ENCODE measurements at places on chromosomes 2 and 18.
A peak's percentile ranks its signal among the peaks of the same experiment; 100 is the strongest.

- no peak for DNase-seq
Measured at GRCh38 chr18:51137891-51138290, 59.6 kb downstream of the MEX3C start.

DNA sequence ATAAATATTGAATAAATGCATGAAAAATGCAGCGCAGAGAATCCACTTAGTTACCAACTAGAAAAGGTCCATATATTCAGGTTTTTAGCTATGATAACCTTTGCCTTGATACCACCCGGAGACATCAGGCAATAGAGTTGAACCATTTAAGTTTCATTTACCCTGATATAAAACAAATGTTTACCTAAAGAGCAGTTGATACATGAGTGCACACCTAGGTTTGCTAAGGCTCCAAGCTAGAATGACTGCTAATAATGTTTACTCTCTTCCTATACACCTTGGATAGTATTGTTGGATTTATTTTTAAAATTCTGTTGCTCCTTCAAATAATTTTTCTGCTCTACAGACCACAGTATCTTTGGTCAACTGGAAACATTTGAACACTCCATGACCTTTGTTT, 1463.6 kb downstream of the LRP1B start:
- DNase-seq: no peak

DNA sequence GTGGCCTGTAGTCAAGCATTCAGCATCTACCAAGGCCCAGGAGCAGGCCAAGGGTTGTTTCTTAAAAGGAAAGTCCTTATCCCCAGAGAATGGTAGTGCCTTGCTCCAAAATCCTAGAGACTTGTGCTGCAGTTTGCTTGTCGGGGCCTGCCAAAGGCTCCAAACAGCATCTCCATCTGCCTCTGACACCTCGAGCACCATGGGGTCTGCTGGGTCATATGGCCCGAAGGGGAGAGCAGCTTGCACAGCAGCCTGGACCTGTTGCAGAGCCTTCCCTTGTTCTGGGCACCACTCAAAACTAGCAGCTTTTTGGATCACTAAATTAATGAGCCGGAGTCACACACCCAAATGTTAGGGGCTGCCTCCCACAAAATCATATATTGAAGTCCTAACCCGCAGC, 35.7 kb downstream of the GNAL start:
- no peak for DNase-seq

- no peak for DNase-seq
Measured at GRCh38 chr2:75790121-75790813, 79.6 kb upstream of the GCFC2 start.

DNA sequence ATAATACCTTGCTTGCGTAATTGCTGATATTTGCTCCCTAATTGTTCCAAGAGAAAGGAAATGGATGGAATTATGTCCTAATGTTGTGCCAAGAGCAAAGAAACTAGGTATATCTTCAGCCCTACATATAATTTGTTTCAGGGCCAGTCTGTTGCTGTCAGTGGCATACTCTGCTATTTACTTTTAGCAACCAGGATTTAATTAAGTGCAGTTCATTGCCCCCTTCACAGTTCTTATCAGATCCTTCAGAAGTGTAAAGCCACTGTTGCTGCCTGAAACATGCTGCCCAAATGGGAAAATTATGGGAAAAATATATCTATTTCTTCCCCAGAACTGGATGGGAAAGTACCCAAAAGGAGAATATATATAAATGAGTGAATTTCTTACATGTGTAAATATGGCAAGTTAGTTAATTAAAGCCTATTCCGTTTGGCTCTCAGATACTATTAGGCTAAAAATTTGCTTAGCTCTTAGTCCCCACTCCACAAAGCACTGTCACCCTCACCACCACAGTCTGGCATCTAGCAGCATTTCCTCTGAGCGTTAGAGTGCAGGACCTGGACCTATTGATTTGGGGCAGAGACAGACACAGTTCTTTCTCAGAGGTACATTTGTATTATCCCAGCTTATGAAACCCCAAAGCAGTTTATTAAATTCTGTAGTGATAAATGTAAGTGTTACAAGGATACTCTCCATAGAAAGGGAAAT, 72.8 kb upstream of the DTNA start:
- no peak for DNase-seq

DNA sequence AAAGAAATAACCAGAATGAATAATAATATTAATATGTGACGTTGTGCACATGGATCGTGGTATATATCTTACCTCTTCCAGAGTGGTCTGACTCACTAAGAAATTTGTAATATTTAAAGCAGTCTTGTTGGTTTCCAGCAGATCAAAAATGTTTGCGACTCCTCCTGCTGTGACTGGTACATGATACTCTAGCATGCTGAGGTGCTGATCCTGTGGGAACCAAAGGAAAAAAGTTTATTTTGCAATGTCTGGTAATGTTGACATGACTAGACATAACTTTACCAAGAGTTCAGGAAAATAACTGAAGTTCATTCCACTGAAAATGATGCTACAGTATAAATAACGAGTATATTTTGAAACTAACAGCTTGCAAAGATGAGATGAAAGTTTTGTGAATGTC, 124.5 kb upstream of the BARD1 start:
- DNase-seq: no peak

- no peak for DNase-seq
Measured at GRCh38 chr2:207836521-207837133, 66.9 kb upstream of the FZD5 start.

- peak; percentile 3 for DNase-seq
Measured at GRCh38 chr2:25168256-25169072, at the start of gene POMC. TSS of gene POMC (minus strand) at chr2:25168580. CDS start at chr2:25164772, 3,808 bp downstream.

- DNase-seq: no peak
Measured at GRCh38 chr2:184577743-184578142, 20.6 kb upstream of the ZNF804A start.

GRCh38 chr2:55500025-55500424, 19.5 kb upstream of the CFAP36 start:
- no peak for DNase-seq

GRCh38 chr18:8890957-8891464, 185.7 kb downstream of the MTCL1 start:
- DNase-seq: no peak

- DNase-seq: no peak
Measured at GRCh38 chr2:105379741-105380186, 19.1 kb downstream of the FHL2 start.

DNA sequence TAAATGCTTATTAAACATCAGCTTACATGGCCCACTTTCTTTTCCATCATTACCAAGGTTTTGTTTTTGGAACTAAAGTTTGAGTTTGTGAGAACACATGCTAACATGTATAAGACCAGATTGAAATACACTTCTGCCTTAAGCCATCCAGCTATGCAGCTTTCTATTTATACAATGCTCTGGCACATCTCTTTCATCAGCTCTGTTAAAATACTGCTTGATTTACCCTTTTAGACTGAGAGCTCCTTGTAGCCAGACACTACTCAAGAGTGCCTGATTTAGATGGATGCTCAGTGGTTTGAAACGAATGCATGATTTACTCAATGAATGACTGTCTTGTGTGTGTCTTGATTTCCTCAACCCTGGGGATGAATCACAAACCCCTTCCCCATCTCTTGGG, 392.5 kb downstream of the THSD7B start:
- DNase-seq: no peak

DNA sequence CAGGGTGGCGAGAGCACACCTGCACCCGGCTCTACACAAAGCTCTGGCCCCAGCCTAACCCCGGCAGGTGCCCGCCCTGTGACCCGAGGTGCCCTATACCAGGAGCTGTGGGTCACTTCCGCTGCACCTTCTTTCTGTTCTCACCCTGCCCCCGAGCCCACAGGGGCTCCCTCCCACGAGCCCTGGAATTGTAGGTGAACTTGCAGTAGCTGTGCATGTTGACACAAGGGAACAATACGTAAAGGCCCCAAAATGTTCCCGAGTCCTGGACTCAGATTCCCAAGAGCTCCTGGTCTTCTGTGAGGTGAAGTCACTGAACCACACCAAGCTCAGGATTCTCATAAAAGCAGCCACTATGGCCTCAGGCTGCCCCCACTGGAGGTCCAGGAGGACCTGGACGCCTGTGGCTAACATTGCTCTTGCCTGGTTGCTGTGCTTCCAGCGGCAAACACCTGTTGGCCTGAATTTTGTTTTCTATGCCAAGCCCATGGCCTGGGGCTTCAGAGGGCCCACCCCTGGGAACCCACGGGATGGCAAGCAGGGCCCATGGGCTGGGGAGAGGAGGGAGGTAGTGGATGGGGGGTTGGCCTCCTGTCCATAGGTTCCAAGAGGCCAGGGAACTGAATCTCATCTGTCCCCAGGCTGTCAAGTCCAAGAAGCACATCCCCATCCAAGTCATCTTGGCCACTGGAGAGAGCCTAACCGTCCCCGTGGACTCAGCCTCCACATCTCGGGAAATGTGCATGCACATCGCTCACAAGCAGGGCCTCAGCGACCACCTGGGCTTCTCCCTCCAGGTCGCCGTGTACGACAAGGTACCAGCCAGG, 23.2 kb upstream of the GPR17 start:
- DNase-seq: no peak

DNA sequence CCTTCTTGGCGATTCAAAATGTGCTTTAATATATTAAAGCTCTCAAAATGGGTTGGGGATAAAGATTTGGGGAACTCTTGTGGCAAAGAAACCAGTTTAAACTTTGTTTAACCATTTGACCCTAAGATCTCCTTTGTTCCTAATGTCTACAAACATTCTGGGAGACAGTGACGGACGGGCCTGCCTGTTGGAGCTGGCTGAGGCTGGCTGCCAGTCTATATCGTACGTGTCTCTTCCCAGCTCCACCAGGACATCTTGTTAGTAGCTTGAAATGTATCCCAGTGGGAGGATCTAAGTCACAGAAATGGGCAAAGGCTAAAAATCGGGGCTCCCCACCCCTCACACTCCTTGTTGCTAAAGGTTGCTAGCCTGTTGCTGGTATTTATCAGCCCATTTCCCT, 30.7 kb downstream of the ZNF532 start:
- no peak for DNase-seq
